ENCODE measurements at places on chromosomes 2 and 18. TPM values are rescaled to one million over a fixed set of nuclear protein-coding genes. Genes with fewer than 3 reads are reported as not detected.
A peak's percentile ranks its signal among the peaks of the same experiment; 100 is the strongest.

DNA sequence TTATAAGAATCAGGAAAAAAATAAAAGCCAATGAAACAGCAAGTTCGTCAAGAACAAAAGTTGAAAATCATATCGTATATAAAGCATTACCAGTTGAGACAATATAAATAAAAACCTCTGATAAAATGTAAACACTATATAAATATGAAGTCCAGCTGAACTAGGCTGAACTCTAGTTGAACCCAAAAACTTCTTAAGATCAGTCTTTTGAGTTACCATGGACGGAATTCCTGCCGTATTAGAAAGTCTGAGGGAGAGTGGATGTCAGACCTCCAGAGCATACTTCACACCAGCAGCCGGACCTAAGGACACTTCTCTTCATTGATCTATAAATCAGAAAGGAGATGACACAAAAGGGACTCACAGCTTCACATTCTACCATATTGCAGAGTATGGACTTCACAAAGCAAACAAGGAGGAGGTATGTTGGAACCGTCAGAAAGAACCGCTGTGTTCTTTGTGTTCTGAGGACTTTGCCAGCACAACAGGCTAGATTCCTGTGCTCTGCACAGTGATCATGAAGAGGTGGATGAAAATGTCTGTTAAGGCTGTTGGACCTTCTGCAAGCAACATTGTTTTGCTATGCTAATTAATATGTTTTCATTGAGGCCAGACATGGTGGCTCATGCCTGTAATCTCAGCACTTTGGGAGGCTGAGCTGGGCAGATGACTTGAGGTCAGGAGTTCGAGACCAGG is 67.2 kb upstream of the SP5 start:
- no peak for DNase-seq
- H3K27me3 ChIP-seq = no peaks in the 10 kb centered on the region
- no peak overlapping the region for H3K4me3 ChIP-seq
- no peaks in the 10 kb centered on the region for H3K36me3 ChIP-seq

- no peaks in the 10 kb centered on the region for H3K36me3 ChIP-seq
- DNase-seq = no peak
- no peak overlapping the region for H3K4me3 ChIP-seq
- H3K27ac ChIP-seq = no peak overlapping the region
Measured at GRCh38 chr2:128738446-128739110, 419.9 kb upstream of the HS6ST1 start.

GRCh38 chr2:152097290-152097800 is 1.5 kb downstream of the CACNB4 start:
- H3K36me3 ChIP-seq = no peaks in the 10 kb centered on the region
- H3K27me3 ChIP-seq = no peaks in the 10 kb centered on the region
- H3K27ac ChIP-seq = peak overlapping the region; percentile 33
- DNase-seq = no peak
- peak overlapping the region; percentile 56 for H3K4me3 ChIP-seq

- H3K27me3 ChIP-seq = no peaks in the 10 kb centered on the region
- no peaks in the 10 kb centered on the region for H3K36me3 ChIP-seq
- peak; percentile 45 for DNase-seq
- peak overlapping the region; percentile 91 for H3K27ac ChIP-seq
Measured at GRCh38 chr2:84906900-84907714, 1.7 kb downstream of the TMSB10 start.

- no peaks in the 10 kb centered on the region for H3K36me3 ChIP-seq
- no peak for DNase-seq
Measured at GRCh38 chr2:142321706-142322280, 191.0 kb upstream of the LRP1B start.

- H3K27me3 ChIP-seq = no peaks in the 10 kb centered on the region
- H3K27ac ChIP-seq = no peak overlapping the region
- no peak overlapping the region for H3K4me3 ChIP-seq
- no peak for DNase-seq
Measured at GRCh38 chr2:199118673-199119112, 339.0 kb downstream of the SATB2 start.

- no peaks in the 10 kb centered on the region for H3K27me3 ChIP-seq
- no peaks in the 10 kb centered on the region for H3K4me1 ChIP-seq
Measured at GRCh38 chr2:203867561-203868200, at the start of gene CTLA4. CTLA4 (plus strand) TSS chr2:203867771; CDS start chr2:203867943, 172 bp downstream.

DNA sequence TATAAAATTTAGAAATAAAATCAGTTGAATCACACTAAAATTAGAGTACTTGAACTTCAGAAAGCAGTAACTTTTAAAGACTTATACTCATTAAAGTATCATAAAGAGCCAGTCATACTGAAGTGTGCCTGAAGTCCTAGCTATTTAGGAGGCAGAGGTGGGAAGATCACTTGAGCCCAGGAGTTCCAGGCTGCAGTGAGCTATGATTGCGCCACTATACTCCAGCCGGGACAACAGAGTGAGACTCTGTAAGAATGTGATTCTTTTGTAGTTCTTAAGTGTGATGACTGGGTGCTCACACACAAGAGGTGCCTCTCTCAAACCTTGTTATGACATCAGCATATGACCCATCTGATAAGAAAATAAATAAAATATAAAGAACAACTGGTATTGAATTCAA is 14.6 kb downstream of the TLK1 start:
- no peaks in the 10 kb centered on the region for H3K4me1 ChIP-seq
- no peak overlapping the region for H3K27ac ChIP-seq
- no peak overlapping the region for H3K4me3 ChIP-seq
- no peaks in the 10 kb centered on the region for H3K36me3 ChIP-seq
- DNase-seq = no peak
- no peaks in the 10 kb centered on the region for H3K27me3 ChIP-seq

DNA sequence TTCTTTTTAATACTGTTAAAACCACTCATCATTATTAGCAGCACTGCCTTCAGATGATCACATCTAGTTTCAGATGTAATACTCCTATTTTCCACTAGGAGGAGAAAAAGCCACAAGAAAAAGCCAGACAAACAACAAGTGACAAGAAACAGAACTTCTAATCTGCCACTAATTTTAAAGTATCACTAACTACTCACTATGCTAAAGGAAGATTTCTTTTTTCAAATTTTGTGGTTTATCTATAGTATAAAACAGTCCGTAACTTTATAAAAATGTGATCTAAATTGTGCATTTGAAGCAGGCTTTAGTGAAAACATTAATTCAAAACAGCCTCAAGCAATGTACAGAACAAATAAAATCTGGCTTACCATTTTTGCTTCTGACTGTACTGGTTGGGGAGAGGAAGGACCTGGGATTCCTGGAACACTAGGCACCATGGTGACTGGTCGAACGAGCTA is 56.8 kb downstream of the ATF2 start:
- no peak overlapping the region for H3K27ac ChIP-seq
- no peaks in the 10 kb centered on the region for H3K4me1 ChIP-seq
- no peak for DNase-seq
- no peaks in the 10 kb centered on the region for H3K27me3 ChIP-seq

DNA sequence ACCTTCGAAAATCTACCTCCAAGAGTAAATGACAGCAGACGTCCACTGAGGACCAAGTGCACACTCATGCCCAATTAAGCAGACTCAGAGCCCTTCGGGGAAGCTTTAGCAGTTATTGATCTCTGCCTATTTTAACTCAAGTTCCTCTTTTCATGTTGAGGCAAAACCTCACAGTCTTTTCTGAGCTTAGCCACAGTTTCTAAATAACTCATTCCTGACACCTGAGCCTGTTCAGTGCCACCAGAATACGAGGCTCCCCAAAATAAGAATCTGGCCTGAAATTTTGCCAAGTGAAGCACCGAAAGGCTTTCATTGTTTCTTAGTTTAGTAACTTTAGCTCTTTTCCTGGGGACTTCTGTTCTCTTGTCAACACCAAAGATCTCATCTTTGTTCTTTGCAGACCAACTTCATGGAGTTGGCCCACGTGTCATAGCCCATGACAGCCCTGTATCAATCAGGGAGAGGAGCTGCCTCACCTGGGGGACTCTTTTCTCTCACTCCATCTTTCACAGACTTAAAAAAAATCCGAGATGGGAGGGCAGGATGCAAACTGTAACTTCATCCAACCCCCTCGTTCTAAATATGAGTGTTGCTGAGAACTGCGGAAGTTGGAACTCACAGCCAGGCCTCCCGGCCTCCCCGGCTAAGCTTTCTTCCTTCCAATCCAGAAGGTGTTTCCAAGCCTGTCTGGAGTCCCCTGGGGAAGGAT is 22.2 kb downstream of the INPP5D start:
- H3K27ac ChIP-seq = peak overlapping the region; percentile 67
- no peaks in the 10 kb centered on the region for H3K36me3 ChIP-seq
- no peaks in the 10 kb centered on the region for H3K4me1 ChIP-seq
- no peak overlapping the region for H3K4me3 ChIP-seq

GRCh38 chr18:34726286-34727004 is 16.3 kb downstream of the DTNA start:
- H3K4me3 ChIP-seq = no peak overlapping the region
- H3K27me3 ChIP-seq = no peaks in the 10 kb centered on the region
- H3K4me1 ChIP-seq = no peaks in the 10 kb centered on the region
- no peak for DNase-seq
- no peaks in the 10 kb centered on the region for H3K36me3 ChIP-seq
- no peak overlapping the region for H3K27ac ChIP-seq

DNA sequence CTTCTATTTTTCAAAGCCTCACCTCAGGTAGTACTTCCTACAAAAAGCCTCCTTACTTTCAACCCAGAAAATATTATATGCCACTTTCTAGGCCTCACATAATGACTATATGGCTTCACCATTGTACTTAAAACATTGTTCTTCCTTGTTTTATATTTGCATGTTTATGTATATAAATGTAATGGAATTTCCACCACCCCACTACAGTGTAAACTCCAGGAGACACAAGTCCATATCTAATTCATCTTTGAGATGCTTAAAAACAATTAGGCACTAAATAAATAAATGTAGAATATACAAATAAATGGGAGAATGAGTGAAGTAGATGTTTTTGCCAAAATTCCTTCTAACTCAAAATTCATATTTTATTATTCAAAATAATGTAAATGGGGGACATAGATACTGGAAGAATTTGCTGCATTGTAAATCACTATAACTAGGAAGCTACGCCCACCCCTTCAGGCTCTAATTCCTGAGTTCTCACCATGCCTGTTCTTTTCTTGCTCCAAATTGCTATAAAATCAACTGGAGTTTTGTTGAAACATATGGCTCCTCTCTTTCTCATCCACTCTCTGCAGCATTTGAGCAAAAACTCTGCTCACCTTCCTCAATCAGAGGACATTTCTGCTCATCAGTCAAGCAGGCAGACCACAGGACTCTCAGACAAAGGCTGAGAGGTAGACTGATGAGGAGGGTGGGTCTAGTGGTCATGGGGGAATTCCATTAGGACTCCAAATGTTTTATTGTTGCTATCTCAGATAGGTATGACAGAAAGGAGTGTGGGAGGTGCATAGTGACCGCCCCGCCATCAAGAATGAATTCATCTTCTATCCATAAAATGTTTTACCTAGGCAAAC is 243.0 kb downstream of the HNMT start:
- no peak overlapping the region for H3K27ac ChIP-seq
- no peak for DNase-seq
- H3K27me3 ChIP-seq = no peaks in the 10 kb centered on the region
- no peak overlapping the region for H3K4me3 ChIP-seq
- H3K36me3 ChIP-seq = no peaks in the 10 kb centered on the region

Gene INHBB
- total RNA-seq = 18.1 TPM

Gene PMAIP1
- total RNA-seq = 0.82 TPM

Gene SKOR2
- not detected for total RNA-seq

Gene RPL31
- 2,301 TPM for total RNA-seq

Gene IL18R1
- 4.8 TPM for total RNA-seq

Gene WNT6
- total RNA-seq = 1.9 TPM

Gene HOXD1
- total RNA-seq = 0.21 TPM
